ENCODE measurements at places on chromosomes 5 and 9.

DNA sequence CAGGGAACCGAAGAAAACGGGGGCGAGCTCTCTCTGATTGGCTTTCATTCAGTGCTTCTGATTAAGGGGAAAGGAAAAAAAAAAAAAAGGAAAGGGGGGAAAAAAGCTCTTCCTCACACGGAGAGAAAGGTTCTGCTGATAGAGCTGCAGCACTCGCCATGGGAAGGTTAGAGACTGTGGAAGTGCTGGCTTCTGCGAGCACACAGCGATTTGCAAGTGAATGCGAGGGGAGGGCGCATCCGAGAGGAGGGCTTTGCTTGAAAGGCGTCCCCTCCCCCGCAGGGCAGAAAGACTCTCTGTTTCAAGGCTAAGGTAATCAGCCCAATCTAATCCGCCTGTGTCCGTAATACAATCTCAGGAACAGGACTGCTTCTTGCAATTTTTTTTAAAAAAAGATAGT, at the start of gene CDH10:
Gene CDH10, minus strand, starts transcription at position 218 of the 400 bp plus-strand sequence. CDS start 51,488 bp downstream, outside the sequence.
- peak; percentile 62 for DNase-seq

DNA sequence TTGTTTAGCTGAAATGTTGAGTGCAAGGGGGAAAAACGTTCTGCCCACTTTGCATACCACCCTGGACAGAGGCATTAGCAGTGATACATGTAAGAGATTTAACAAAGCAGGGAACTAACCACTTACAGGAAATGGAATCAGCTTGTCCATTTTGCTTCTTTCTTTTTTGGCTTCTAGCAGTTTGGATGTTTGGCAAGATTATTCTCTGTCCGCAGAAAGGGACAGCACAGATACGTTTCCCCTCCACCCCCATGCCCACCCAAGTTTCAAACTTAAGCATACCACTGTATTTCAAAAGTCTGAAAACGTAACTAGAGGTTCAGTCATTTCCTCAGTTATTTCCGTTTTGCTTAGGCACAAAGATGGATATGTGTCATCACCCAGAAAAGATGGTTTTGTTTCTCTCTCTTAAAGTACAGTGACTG, 118.4 kb downstream of the GDNF start:
- DNase-seq: no peak

- no peak for DNase-seq
Observed at GRCh38 chr5:132776131-132776937, 705 bp downstream of the SEPTIN8 start.

GRCh38 chr9:136079211-136079915, 15.7 kb downstream of the NACC2 start:
- DNase-seq: peak; percentile 75

- peak; percentile 94 for DNase-seq
Observed at GRCh38 chr9:136283291-136284235, 20.3 kb downstream of the CCDC187 start.

GRCh38 chr9:79568337-79569101, 3.2 kb upstream of the TLE4 start:
- no peak for DNase-seq

DNA sequence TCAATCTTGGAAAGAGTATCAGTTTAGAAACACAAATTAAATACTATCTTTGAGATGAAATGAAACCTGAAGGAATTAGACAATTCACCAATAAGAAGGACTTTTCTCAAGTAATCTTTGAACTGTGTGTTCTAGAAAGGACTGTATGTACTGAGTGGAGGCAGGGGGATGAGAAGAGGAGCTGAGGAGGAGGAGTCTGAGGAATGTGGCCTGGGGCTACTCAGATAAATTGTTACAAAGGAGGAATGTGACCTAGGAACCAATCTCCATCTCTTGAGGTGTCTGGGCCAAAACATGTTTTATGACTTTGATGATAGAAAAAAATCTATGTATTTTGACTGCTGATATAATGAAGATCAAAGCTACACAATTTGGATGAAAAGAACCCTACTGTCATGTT, 124.3 kb upstream of the ANKRD55 start:
- no peak for DNase-seq

- no peak for DNase-seq
Observed at GRCh38 chr5:54470677-54471076, 15.2 kb downstream of the HSPB3 start.

DNA sequence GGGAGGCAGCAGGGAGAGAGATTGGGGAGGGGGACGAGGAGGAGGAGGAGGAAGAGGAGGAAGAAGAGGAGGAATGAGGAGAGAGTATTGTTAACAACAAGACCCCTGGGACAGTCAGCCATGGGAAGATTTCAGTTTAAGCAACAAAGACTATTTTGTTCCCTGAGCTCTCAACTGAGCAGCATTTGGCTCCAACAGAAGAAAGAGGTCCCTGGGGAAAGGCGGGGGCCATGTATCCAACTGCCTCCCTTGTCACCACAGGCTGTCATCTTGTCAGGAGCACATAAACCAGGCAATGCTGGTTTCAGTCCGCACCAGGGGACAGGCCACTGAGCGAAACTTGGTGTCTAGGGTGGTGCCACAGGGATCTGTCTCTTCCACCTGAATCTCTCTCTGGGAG, 316.1 kb downstream of the TLE1 start:
- no peak for DNase-seq

DNA sequence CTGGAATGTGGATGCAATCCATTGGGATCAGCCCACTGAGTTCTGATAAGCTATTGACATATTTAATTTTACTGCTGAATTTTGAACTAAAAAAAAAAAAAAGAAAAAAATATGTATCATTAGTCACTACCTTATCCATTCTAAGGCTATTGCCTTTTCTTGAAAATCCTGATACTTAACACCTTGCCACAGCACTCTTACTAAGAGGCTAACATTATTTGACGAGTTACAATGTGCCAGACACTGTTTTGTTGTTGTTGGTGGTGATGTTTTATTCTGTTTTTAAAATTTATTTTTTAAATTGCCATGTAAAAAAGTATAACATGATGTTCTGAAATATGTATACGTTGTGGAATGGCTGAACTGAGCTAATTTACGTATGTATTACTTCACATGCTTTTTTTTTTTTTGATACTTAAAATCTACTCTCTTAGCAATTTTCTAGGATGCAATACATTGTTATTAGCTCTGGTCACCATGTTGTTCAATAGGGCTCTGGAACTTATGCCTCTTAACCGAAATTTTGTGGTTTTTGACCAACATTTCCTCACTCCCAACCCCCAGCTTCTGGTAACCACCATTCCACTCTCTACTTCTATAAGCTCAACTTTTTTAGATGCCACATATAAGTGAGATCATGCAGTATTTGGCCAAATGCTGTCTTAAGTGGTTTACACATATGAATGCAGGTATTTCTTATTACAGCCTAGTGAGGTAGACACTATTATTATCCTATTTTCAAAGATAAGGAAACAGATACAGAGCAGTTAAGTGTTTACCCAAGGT, 134.8 kb upstream of the PCA3 start:
- DNase-seq: no peak

DNA sequence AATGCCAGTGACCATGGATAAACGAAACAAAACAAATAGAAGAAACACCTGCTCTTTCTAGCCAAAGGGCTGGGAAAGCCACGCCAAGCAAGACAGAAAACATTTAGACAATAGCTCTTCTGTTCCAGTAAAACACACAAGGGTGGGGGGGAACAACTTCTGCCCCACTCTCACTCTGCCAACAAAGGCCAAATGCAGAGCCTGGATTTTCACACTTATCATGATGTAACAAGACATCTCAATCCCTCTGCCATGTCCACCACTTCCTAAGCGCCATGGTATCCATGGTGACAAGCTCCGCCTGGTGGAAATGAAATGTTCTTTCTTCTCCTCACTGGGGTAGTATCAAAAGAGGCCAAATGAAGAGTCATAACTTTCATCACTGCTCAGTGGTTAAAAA, 60.6 kb downstream of the DRD1 start:
- no peak for DNase-seq

DNA sequence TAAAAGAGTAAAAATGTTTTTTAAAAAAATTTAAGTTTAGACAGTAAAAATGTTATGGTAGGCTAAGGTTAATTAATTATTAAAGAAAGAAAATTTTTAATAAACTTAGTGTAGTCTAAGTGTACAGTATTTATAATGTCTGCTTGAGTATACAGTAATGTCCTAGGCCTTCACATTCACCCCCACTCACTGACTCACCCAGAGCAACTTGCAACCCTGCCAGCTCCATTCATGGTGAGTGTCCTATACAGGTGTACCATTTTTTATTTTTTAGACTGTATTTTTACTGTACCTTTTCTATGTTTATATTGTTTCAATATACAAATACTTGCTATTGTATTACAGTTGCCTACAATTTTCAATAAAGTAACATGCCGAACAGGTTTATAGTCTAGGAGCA, 234.1 kb downstream of the AUH start:
- DNase-seq: no peak

DNA sequence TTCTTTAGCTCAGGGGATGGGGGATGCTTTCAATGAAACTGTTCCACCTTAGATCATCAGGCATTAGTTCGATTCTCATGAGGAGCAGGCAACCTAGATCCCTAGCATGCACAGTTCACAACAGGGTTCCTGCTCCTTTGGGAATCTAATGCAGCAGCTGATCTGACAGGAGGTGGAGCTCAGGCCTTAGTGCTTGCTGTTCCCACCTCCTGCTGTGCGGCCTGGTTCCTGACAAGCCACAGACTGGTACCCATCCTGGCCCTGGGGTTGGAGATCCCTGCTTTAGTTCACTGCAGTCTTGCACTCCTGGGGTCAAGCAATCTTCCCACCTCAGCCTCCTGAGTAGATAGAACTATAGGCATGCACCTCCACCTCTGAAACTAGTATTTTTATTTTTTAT, 1369.8 kb upstream of the NUDT12 start:
- DNase-seq: no peak

GRCh38 chr9:22114956-22115355, 105.9 kb upstream of the CDKN2B start:
- DNase-seq: no peak

- DNase-seq: no peak
Observed at GRCh38 chr9:72294936-72295335, 70.1 kb downstream of the ZFAND5 start.

DNA sequence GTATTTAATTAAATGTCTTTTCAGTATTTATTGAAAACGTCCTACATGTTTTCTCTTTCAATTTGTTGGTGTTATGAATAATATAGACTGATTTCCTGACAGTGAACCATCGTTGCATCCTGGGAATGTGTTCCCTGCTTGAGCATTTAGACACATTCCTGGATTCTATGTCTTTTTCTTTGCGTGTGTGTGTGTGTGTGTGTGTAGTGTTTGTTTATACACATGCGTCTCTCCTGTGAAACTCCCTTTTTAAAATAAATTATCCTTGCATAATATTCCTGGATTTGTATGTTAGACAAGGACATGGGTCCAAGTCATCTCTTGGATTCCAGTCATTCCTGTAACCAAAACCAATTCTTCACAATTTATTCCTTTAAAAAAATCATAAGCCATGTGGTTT, 153.4 kb downstream of the HSPA4 start:
- no peak for DNase-seq

DNA sequence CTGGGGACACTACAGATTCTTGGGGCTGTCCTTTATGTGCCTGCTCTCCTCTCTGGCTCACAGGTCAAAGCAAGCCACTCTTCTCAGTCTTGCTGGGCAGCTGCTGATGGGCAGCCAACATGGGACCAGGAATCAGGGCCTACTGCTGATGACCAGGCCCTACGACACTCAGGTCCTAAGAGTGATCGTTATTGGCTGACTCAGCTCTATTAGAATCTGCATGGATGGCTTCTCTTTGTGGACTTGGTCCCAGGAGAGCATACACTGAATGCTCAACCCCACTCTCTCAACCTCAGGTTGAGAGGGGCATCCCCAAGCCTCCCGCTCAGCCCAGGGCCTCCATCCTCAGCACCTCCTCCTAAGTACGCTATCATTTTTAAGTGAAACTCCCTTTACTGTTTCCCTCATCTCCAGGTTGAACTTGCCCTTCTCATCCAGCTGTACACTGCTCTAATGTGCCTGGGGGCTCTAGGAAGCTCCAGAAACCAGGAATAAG, 250.8 kb upstream of the PANK3 start:
- DNase-seq: no peak

DNA sequence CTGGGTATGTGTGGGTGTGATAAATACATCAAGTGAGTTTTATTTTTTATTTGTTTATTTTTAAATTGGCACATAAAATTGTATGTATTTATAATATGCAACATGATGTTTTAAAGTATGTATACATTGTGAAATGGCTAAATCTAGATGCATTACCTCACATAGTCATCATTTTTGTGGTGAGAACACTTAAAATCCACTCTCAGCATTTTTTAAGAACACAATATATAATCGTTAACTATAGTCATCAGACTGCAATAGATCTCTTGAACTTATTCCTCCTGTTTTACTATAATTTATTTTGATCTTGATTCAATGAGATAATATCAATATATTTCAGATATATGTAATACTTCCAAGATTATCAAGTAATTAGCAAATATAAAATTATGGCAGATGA, 93.9 kb upstream of the ALDH1A1 start:
- DNase-seq: no peak
